ENCODE measurements at places on chromosomes 13 and 19. TPM values are rescaled to one million over a fixed set of nuclear protein-coding genes. Genes with fewer than 3 reads are reported as not detected.

Gene CFAP97D2
- total RNA-seq, result 2.2 TPM

Gene ZNF507
- total RNA-seq, result 7.6 TPM

Gene FPR3
- total RNA-seq, result 8.2 TPM

Gene CACNA1A
- 7.2 TPM for total RNA-seq

Gene TNPO2
- 15.7 TPM for total RNA-seq

Gene ASF1B
- 0.14 TPM for total RNA-seq

Gene PSG6
- total RNA-seq, result not detected

Gene MISP
- total RNA-seq, result 1.3 TPM

Gene TEX101
- not detected for total RNA-seq

Gene FFAR2
- total RNA-seq, result 0.20 TPM

Gene LGALS14
- not detected for total RNA-seq

Gene PCDH17
- 7.6 TPM for total RNA-seq

Gene CEACAM21
- total RNA-seq, result not detected

Gene FAM216B
- total RNA-seq, result not detected

Gene PRODH2
- 6.4 TPM for total RNA-seq

Gene HCST
- 0.46 TPM for total RNA-seq

Gene SYNGR4
- total RNA-seq, result not detected

Gene CDX2
- total RNA-seq, result 5.1 TPM

Gene TPTE2
- total RNA-seq, result not detected

Gene HIF3A
- total RNA-seq, result 1.1 TPM

Gene C3
- 256 TPM for total RNA-seq

Gene NLRP8
- not detected for total RNA-seq

Gene LILRA1
- total RNA-seq, result 1.5 TPM

Gene APC2
- 0.09 TPM for total RNA-seq

Gene CTXN1
- 0.84 TPM for total RNA-seq

Gene KIR3DL2
- total RNA-seq, result not detected

Gene LRRC25
- total RNA-seq, result 0.14 TPM

Gene CEACAM20
- total RNA-seq, result not detected

Gene IL17D
- 0.51 TPM for total RNA-seq

Gene COX6B2
- total RNA-seq, result not detected

Gene SLITRK6
- 0.23 TPM for total RNA-seq

Gene NPAS1
- total RNA-seq, result 0.32 TPM

Gene ONECUT3
- not detected for total RNA-seq

Gene ERICH6B
- total RNA-seq, result not detected

Gene ELAVL3
- not detected for total RNA-seq

Gene TPGS1
- total RNA-seq, result 16.2 TPM

Gene CD209
- total RNA-seq, result 4.5 TPM

Gene ANGPTL4
- total RNA-seq, result 82.8 TPM

Gene RPS5
- total RNA-seq, result 1,373 TPM

Gene SELENOV
- not detected for total RNA-seq

Gene RAB20
- 11.7 TPM for total RNA-seq

Gene ZNF28
- total RNA-seq, result 6.8 TPM

Gene HPN
- 146 TPM for total RNA-seq

Gene KLK3
- total RNA-seq, result not detected

Gene NUP62
- 13.7 TPM for total RNA-seq

Gene GPR183
- 0.23 TPM for total RNA-seq

Gene PSG5
- not detected for total RNA-seq

Gene MAP4K1
- total RNA-seq, result 0.79 TPM

Gene IL4I1
- total RNA-seq, result 0.23 TPM

Gene APOC4
- not detected for total RNA-seq

Gene GPC5
- total RNA-seq, result not detected

Gene TMC4
- 51.8 TPM for total RNA-seq

Gene WDFY2
- total RNA-seq, result 17.5 TPM

Gene U2AF2
- total RNA-seq, result 38.4 TPM

Gene CEACAM4
- 0.56 TPM for total RNA-seq

Gene QPCTL
- total RNA-seq, result 4.7 TPM

Measured in pancreas (tissue), 10 donors.